GM12892 (cell line): ENCODE measurements at places on chromosomes 11 and 22.

DNA sequence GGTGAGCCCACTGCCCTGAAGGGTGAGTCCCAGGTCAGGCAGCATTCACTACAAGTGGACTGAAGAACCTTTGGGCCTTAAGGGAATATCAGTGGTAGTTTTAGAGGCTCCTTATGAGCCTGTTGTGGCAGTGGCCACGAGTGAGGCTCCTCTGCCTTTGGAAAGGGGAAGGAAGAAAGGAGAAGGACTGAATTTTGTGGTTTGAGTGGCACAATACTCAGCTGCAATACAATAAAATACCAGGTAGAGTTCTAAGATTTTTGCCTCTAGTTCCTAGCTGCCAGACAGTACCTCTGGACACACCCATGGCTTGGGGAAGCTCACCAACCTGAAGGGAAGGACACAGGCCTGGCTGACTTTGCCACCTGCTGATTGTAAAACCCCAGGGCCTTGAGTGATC lies 260.9 kb downstream of the DYNC2H1 start:
- DNase-seq, result no peak

DNA sequence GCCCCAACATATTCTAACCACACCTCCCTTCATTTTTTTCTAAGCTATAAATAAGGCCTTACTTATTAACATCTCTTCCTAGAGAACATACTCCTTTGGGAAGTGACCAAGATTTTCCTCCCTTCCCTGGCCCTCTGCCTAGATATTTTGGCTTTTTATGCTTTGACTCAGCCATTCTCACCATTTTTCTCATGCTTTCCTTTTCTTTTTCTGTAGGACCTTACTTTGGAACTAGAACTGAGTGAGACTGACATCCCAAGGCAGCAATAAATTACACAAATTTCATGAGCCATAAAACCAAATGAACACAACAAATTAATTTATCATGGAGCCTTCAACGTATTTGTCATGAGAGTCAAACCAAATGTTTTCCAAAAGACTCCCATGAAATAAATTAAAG lies 142.7 kb upstream of the CTSC start:
- no peak for DNase-seq

- no peak for DNase-seq
These were observed 6.3 kb downstream of the TCP11L1 start for GRCh38 chr11:33045551-33046255.

DNA sequence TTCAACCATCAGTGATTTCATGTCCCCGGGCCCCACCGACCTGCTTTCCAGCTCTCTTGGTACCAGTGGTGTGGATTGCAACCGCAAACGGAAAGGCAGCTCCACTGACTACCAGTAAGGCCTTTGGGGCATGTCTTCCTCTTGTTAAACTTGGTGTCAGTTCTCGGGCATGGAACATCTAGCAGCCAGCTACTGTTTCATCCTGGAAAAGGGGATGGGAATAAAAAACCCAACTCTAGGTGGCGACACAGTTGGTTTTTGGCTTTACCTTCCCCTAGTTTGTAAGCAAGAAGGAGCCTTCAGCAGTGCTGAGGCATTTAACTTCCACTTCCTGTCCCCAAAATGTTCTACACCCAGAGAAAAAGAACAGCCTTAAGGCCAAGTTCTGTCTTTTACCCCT lies 76.7 kb downstream of the BMAL1 start:
- no peak for DNase-seq

- no peak for DNase-seq
These were observed 34.9 kb upstream of the OR10G7 start for GRCh38 chr11:124075841-124076651.
